ENCODE measurements at places on chromosomes 1 and 21. TPM values are rescaled to one million over a fixed set of nuclear protein-coding genes. Genes with fewer than 3 reads are reported as not detected.

Gene CELSR2
- 12.5 TPM for total RNA-seq

Gene OR10Z1
- total RNA-seq = not detected

Gene KIF26B
- 0.20 TPM for total RNA-seq

Gene MEX3A
- total RNA-seq = not detected

Gene TPTE
- total RNA-seq = not detected

Gene KRTAP12-2
- not detected for total RNA-seq

Gene LCE3D
- total RNA-seq = not detected

Gene S100A14
- total RNA-seq = 1.8 TPM

Gene OR2L5
- not detected for total RNA-seq

Gene DYRK1A
- total RNA-seq = 88.9 TPM

Gene LCK
- not detected for total RNA-seq

Gene KCNN3
- 17.4 TPM for total RNA-seq

Gene CFAP141
- total RNA-seq = not detected

DNA sequence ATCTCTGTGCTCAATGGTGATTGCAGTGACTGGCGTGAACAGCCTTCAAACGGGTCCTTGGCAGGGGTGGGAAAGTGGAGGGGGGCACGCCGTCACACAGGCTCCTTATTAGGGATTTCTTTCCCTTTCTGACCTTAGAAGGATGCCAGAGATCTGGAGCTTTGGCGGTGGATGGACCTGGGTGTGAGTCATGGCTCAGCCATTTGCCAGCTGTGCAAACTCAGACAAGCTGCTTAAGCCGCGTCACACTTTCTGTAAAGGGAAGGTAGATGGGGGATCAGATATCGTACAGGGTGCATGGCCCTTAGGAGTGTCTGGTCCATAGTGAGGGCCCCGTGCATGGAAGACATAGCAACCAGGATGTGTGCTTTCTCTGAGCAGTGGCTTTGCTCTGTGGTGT lies 48.3 kb upstream of the C1orf174 start:
- H3K4me3 ChIP-seq = no peak overlapping the region
- H3K27ac ChIP-seq = no peak overlapping the region
- DNase-seq = no peak
- no peaks in the 10 kb centered on the region for H3K4me1 ChIP-seq

DNA sequence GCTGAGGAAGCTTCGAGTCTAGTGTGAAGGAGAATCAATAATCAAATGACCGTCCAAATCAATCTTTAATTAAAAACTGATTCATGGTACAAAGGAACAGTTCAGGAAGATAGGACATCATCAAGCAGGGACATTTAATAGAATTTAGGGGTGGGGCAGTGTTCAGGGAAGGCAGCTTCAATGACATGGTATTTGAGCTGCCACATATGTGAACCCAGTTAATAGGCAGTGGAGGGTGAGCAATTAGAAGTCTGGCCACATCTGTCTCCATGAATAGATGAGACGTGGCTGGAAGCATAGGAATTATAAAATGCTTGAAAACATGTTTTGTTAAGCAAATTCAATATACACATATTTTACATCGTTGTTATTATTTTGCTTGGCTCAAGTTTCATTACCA lies 362.7 kb downstream of the PRDM2 start:
- no peak overlapping the region for H3K27ac ChIP-seq
- H3K36me3 ChIP-seq = no peaks in the 10 kb centered on the region
- no peaks in the 10 kb centered on the region for H3K27me3 ChIP-seq
- H3K4me3 ChIP-seq = no peak overlapping the region
- no peaks in the 10 kb centered on the region for H3K4me1 ChIP-seq
- no peak for DNase-seq

DNA sequence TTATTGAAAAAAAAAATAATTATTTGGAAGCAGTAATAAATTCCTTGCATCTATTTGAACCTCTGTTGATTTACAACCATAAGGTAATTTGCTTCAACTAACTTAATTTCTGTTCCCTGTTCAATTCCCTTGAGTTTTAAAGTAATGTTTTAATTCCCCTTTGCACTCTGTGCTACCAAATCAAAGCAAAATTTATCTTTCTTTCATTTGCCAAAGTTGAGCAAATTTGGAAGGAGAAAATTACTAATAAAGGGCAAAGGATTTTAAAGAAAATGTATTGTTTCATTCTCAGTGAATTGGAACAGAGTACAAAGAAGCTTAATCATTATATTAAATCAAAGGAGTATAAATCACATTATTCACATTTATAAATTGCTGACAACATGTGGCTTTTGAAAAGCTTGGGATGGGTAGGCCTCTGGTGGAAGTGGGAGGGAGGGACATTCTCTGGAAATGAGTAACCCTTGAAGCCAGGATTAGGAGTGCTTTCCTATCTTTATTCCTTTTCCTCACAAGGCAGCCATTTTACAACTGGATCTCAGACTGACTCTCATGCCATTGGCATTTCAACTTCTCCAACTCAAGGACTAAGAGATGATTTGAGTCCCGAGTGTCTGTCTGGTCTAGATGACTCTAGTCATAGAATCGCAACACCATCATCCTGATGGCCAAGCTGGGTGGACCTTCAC lies 331.6 kb upstream of the DUSP10 start:
- no peak overlapping the region for H3K27ac ChIP-seq
- H3K4me3 ChIP-seq = no peak overlapping the region
- no peak for DNase-seq
- no peaks in the 10 kb centered on the region for H3K4me1 ChIP-seq
- no peaks in the 10 kb centered on the region for H3K27me3 ChIP-seq
- H3K36me3 ChIP-seq = no peaks in the 10 kb centered on the region

- no peaks in the 10 kb centered on the region for H3K36me3 ChIP-seq
- no peak overlapping the region for H3K27ac ChIP-seq
- H3K4me1 ChIP-seq = peaks cover 7% of the 10 kb centered on the region
- H3K4me3 ChIP-seq = no peak overlapping the region
These were observed 18.5 kb downstream of the SELL start for GRCh38 chr1:169692756-169693460.

- no peak overlapping the region for H3K4me3 ChIP-seq
- H3K4me1 ChIP-seq = peaks cover 21% of the 10 kb centered on the region
- H3K36me3 ChIP-seq = no peaks in the 10 kb centered on the region
- no peaks in the 10 kb centered on the region for H3K27me3 ChIP-seq
- no peak overlapping the region for H3K27ac ChIP-seq
These were observed 51.9 kb downstream of the GLUL start for GRCh38 chr1:182339684-182340083.

GRCh38 chr1:246012341-246012740 lies 494.7 kb downstream of the SMYD3 start:
- DNase-seq = no peak
- H3K4me3 ChIP-seq = no peak overlapping the region
- H3K36me3 ChIP-seq = no peaks in the 10 kb centered on the region
- no peak overlapping the region for H3K27ac ChIP-seq

- no peaks in the 10 kb centered on the region for H3K36me3 ChIP-seq
- H3K4me1 ChIP-seq = peaks cover 6% of the 10 kb centered on the region
- no peak overlapping the region for H3K4me3 ChIP-seq
- no peak overlapping the region for H3K27ac ChIP-seq
- DNase-seq = no peak
These were observed 264.8 kb upstream of the DUSP10 start for GRCh38 chr1:222006715-222007114.

DNA sequence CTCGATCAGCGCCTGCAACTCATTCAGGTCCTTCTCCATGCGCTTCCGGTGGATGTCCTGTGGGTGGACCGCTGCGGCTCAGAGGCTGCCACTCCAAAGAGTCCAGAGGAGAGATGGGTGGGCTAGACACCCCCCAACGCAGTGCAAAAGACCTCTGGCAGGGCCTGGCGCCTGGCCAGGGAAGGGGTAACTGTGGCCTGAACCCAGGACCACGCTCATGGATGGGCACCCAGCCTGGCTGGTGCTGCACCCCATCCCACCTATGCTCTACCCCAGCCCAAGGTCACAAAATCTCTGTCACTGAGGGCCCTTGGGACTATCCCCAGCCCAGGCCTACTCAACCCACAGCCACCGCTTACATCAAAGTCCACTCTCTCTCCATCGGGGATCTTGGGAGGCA lies 12.2 kb downstream of the TNNT2 start:
- no peaks in the 10 kb centered on the region for H3K4me1 ChIP-seq
- H3K27ac ChIP-seq = no peak overlapping the region
- H3K36me3 ChIP-seq = no peaks in the 10 kb centered on the region
- no peak overlapping the region for H3K4me3 ChIP-seq
- no peaks in the 10 kb centered on the region for H3K27me3 ChIP-seq
- no peak for DNase-seq

GRCh38 chr1:54588377-54588776 lies 34.9 kb downstream of the FAM151A start:
- no peaks in the 10 kb centered on the region for H3K36me3 ChIP-seq
- no peak overlapping the region for H3K4me3 ChIP-seq
- H3K27ac ChIP-seq = peak overlapping the region; percentile 28
- DNase-seq = no peak
- H3K27me3 ChIP-seq = no peaks in the 10 kb centered on the region

DNA sequence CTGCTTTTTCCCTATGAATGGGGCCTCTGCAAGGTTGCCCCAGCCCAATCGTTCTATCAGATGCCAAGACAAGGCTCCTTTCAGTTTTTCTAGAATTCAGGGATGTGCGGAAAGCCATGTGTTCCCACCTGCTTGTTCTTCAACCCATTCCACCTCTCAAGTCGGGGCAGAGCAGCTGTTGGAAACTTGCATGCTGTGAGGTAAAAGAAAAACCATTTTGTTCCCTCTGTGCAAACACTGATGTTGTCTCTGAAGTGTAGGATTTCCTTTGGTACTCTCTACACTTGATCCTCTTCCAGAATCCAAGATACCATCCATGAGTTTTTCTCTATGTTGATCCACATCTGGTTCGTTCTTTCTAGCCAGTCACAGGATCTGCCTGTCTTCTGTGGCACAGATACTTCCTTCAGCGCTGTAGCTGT lies 7.3 kb downstream of the IER5 start:
- no peak overlapping the region for H3K4me3 ChIP-seq
- H3K36me3 ChIP-seq = no peaks in the 10 kb centered on the region
- peaks cover 61% of the 10 kb centered on the region for H3K4me1 ChIP-seq
- no peaks in the 10 kb centered on the region for H3K27me3 ChIP-seq

- H3K4me1 ChIP-seq = no peaks in the 10 kb centered on the region
- H3K27me3 ChIP-seq = no peaks in the 10 kb centered on the region
- no peak overlapping the region for H3K27ac ChIP-seq
- no peak overlapping the region for H3K4me3 ChIP-seq
- DNase-seq = no peak
These were observed 398.9 kb downstream of the MATN1 start for GRCh38 chr1:30324251-30325084.

- DNase-seq = no peak
- no peaks in the 10 kb centered on the region for H3K27me3 ChIP-seq
- peaks cover 68% of the 10 kb centered on the region for H3K4me1 ChIP-seq
- H3K4me3 ChIP-seq = no peak overlapping the region
These were observed 56.5 kb downstream of the GALNT2 start for GRCh38 chr1:230123280-230124185.

DNA sequence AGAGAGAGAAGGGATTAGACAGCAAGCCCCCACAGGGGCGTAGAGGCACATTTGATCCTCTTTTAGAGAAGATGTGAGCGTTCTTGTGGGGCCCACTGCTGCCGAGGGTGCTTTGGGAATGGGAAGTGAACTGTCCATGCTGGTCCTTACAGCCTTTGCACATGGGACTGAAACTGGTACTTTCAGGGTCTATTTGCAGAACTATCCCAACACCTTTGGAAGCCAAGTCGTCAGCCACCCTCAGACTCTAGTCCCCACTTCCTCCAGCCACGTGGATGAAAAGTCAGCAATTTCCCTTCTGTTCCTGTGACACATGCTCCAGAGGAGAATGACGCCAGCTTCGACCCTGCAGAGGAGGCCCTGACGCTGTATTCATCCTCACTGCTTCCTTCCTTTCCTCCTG lies 2.6 kb upstream of the RAB7B start:
- no peaks in the 10 kb centered on the region for H3K36me3 ChIP-seq
- peaks cover 20% of the 10 kb centered on the region for H3K4me1 ChIP-seq
- no peaks in the 10 kb centered on the region for H3K27me3 ChIP-seq
- DNase-seq = no peak
- no peak overlapping the region for H3K27ac ChIP-seq
- H3K4me3 ChIP-seq = no peak overlapping the region

GRCh38 chr21:33478182-33478581 lies 1.6 kb downstream of the TMEM50B start:
- H3K4me1 ChIP-seq = peaks cover 14% of the 10 kb centered on the region
- H3K36me3 ChIP-seq = no peaks in the 10 kb centered on the region
- H3K4me3 ChIP-seq = peak overlapping the region; percentile 74

DNA sequence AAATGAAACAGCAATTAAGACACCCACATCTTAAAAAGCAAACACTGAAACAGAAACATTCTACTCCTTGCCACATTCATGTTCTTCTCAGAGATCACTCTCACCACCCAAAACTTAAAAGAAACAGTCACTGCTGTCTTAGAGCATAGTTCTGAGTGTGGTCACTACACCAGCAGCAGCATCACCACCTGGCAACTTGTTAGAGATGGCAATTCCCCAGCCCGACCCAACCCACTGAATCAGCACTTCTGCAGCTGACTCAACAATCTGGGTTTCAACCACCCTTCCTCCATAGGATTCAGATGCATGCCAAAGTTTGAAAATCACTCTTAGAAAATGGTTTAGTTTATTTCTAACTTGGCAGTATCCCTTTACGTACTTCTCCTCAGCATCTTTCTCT lies 126.1 kb downstream of the CDC42BPA start:
- H3K4me3 ChIP-seq = no peak overlapping the region
- H3K27ac ChIP-seq = no peak overlapping the region
- peak; percentile 53 for DNase-seq

GRCh38 chr21:39116761-39117439 lies 66.4 kb downstream of the PSMG1 start:
- no peak overlapping the region for H3K27ac ChIP-seq
- no peak for DNase-seq
- no peaks in the 10 kb centered on the region for H3K36me3 ChIP-seq
- no peak overlapping the region for H3K4me3 ChIP-seq

- peaks cover under 1% of the 10 kb centered on the region for H3K4me1 ChIP-seq
- DNase-seq = no peak
- no peaks in the 10 kb centered on the region for H3K36me3 ChIP-seq
- no peak overlapping the region for H3K4me3 ChIP-seq
- H3K27me3 ChIP-seq = no peaks in the 10 kb centered on the region
- H3K27ac ChIP-seq = no peak overlapping the region
These were observed 50.6 kb downstream of the HSF2BP start for GRCh38 chr21:43608664-43609063.

DNA sequence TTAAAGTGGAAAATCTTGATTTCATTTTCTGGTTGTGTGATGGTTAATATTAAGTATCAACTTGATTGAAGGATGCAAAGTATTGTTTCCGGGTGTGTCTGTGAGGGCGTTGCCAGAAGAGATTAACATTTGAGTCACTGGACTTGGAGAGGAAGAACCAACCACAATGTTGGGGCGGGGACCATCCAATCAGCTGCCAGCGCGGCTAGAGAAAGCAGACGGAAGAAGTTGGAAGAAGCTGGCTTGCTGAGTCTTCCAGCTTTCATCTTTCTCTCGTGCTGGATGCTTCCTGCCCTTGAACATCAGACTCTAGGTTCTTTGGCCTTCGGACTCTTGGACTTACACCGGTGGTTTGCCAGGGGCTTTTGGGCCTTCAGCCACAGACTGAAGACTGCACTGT lies 832.6 kb upstream of the TMPRSS15 start:
- no peak overlapping the region for H3K4me3 ChIP-seq
- H3K27ac ChIP-seq = no peak overlapping the region
- DNase-seq = no peak
- no peaks in the 10 kb centered on the region for H3K36me3 ChIP-seq
- no peaks in the 10 kb centered on the region for H3K27me3 ChIP-seq
- H3K4me1 ChIP-seq = no peaks in the 10 kb centered on the region

GRCh38 chr1:212699625-212700222 lies at the start of gene BATF3:
Gene BATF3, minus strand, starts transcription at chr1:212699840. Its CDS starts 78 bp downstream, at chr1:212699762.
- H3K27me3 ChIP-seq = peaks cover 49% of the 10 kb centered on the region
- DNase-seq = no peak
- no peaks in the 10 kb centered on the region for H3K36me3 ChIP-seq
- H3K4me1 ChIP-seq = peaks cover 12% of the 10 kb centered on the region
- H3K4me3 ChIP-seq = peak within 1 kb of the TSS; percentile 69
- H3K27ac ChIP-seq = peak within 1 kb of the TSS; percentile 70

All from gastrocnemius medialis (tissue), 4 donors.